ENCODE measurements at places on chromosomes 5 and 9.

DNA sequence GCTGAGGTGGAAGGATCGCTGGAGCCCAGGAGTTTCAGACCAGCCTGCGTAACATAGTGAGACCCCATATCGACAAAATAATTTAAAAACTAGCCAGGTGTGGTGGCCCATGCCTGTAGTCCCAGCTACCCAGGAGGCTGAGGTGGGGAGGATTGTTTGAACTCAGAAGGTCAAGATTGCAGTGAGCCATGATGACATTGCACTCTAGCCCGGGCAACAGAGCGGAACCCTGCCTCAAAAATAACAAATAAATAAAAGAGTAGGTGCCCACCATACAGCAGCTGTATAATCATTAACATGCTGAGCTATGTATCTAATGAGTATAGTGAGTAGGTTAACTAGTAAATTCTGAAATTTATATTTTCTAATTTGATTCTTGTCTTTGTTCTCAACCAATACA lies 11.0 kb upstream of the ATP6V0E1 start:
- no peak for DNase-seq

GRCh38 chr9:125989524-125990180 lies 242.5 kb downstream of the PBX3 start:
- no peak for DNase-seq

DNA sequence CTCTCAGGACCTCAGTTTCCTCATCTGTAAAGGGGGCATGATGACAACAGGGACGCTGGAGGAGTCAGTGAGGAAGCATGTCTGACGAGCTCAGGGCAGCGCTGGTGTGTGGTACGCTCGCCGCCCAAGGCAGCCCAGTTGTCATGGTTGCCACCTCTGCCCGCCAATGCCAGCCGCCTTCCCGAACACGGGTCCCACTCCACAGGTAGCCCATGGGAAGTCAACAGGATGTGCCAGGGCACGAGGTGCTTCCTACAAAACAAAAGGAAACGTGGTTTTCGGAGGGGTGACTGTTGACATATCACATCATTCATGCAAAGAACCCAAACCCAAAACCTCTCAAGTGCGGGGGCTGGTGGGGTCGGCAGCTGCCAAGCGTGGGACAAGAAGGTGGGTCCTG lies 58.1 kb downstream of the NEK6 start:
- DNase-seq = no peak

GRCh38 chr5:166014256-166014655 lies 2277.2 kb upstream of the WWC1 start:
- DNase-seq = no peak

DNA sequence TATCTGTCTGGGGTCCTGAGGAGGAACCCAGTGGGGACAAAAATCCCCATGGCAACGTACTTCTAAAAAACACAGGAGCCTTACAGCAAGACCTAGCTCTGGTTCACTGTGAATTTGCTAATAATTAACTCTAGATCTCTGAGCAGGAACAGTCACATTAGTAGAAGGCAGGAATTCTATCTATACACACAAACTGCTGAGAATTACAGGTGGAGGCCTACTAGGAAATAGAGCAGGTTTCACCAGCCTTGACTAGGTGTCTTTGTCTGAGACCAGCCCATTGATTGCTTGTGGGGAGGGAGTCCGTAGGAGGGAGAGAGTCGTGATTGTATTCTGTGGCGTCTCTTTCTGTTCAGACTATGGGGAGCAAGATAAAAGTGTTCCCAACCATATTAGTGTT lies 44.8 kb downstream of the PRLR start:
- no peak for DNase-seq

- DNase-seq = no peak
These were observed at the start of gene ST6GALNAC6 for GRCh38 chr9:127899128-127899943. TSS of gene ST6GALNAC6 (minus strand) at chr9:127899603. CDS start at chr9:127897981, 1,622 bp downstream.

GRCh38 chr5:60277941-60278340 lies 384.4 kb upstream of the PDE4D start:
- DNase-seq = no peak

Measured in pulmonary artery endothelial cell (primary cell).